ENCODE measurements at places on chromosomes 1 and 21. TPM values are rescaled to one million over a fixed set of nuclear protein-coding genes. Genes with fewer than 3 reads are reported as not detected.
A peak's percentile ranks its signal among the peaks of the same experiment; 100 is the strongest.

- no peaks in the 10 kb centered on the region for H3K27me3 ChIP-seq
- H3K4me1 ChIP-seq: peaks cover 13% of the 10 kb centered on the region
- no peaks in the 10 kb centered on the region for H3K36me3 ChIP-seq
- H3K27ac ChIP-seq: no peak overlapping the region
Measured at GRCh38 chr1:183179033-183179432, 7.0 kb upstream of the LAMC2 start.

GRCh38 chr1:63330331-63330916 lies 8.1 kb downstream of the FOXD3 start:
- H3K36me3 ChIP-seq: no peaks in the 10 kb centered on the region
- H3K4me1 ChIP-seq: no peaks in the 10 kb centered on the region
- DNase-seq: no peak
- H3K4me3 ChIP-seq: no peak overlapping the region
- H3K27me3 ChIP-seq: peaks cover 78% of the 10 kb centered on the region

GRCh38 chr1:209650454-209650853 lies 1.8 kb downstream of the LAMB3 start:
- no peaks in the 10 kb centered on the region for H3K27me3 ChIP-seq
- H3K36me3 ChIP-seq: no peaks in the 10 kb centered on the region
- peak; percentile 56 for DNase-seq
- peaks cover 70% of the 10 kb centered on the region for H3K4me1 ChIP-seq

Gene GALE
- total RNA-seq: 24.1 TPM

Gene MAP1LC3C
- 3.4 TPM for total RNA-seq

- H3K27me3 ChIP-seq: no peaks in the 10 kb centered on the region
- H3K27ac ChIP-seq: no peak overlapping the region
- H3K4me1 ChIP-seq: no peaks in the 10 kb centered on the region
- DNase-seq: no peak
Measured at GRCh38 chr1:60017508-60018205, 55.9 kb downstream of the C1orf87 start.

DNA sequence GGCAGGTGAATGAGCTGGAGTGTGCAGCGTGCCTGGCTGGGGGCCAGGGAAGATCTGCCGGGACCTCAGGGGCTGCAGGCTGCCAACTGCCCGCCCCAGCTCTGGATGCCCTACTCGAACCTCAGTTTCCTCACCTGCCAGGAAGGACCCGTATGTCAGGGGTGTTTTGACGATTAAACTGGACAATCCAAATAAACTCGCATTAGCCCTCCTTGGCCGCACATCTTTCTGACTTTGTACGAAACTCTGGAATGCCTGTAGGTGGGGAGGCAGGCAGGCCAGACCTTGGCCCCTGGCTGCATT lies 8.3 kb upstream of the ZNF669 start:
- no peaks in the 10 kb centered on the region for H3K36me3 ChIP-seq
- H3K4me3 ChIP-seq: peak overlapping the region; percentile 58
- DNase-seq: no peak
- peaks cover 8% of the 10 kb centered on the region for H3K4me1 ChIP-seq
- H3K27ac ChIP-seq: no peak overlapping the region

DNA sequence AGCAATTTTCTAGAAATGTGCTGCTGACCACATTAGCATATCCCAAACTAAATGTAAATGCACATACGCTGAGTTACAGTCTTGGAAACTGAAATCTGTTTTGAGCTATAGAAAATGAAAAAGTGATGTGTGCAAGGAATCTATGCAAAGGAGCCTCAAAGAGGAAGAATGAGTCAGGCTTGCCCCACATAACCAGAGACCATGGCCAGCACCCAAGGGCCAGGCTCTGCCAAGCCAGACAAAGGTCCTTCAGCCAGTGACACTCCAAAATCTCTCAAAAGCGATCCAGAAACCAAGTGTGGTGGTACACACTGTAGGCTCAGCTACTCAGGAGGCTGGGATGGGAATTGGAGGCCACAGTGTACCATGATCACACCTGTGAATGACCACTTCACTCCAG lies 195.2 kb downstream of the TOMM20 start:
- H3K27me3 ChIP-seq: no peaks in the 10 kb centered on the region
- peaks cover 13% of the 10 kb centered on the region for H3K4me1 ChIP-seq
- H3K27ac ChIP-seq: no peak overlapping the region
- no peak overlapping the region for H3K4me3 ChIP-seq

Gene CELF3
- total RNA-seq: not detected

Gene NPHS2
- not detected for total RNA-seq

DNA sequence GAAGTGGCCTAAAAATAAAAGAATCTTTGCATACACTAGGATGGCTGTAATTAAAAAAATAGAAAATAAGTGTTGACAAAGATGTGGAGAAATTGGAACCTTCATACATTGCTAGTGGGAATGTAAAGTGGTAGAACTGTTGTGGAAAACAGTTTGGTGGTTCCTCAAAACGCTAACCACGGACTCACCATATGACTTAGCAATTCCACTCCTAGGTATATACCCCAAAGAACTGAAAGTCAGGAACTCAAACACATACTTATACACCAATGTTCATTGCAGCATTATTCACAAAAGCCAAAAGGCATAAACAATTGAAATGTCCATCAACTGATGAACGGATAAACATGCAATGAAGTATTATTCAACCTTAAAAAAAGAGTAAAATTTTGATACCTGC lies 10.8 kb upstream of the HMGCL start:
- H3K27ac ChIP-seq: no peak overlapping the region
- H3K27me3 ChIP-seq: peaks cover 2% of the 10 kb centered on the region
- no peaks in the 10 kb centered on the region for H3K4me1 ChIP-seq
- no peak overlapping the region for H3K4me3 ChIP-seq
- H3K36me3 ChIP-seq: no peaks in the 10 kb centered on the region

DNA sequence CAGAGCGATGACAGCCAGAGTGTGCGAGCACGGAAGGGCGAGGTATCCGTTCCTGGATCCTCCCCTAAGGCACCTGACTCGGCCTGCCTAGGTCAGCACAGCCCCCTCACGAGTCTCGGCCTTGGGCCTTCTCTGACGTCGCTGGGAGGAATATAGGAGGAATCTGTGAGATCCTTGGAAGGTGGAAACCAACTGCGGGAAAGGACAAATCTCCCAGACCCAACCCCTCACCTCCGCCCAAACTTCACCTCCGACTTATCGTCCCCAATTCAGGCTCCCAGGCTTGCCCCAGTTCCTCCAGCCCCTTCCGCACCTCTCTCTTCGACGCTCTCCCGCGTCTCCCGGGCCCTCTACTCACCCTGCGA lies 494 bp downstream of the APH1A start:
- peak overlapping the region; percentile 73 for H3K27ac ChIP-seq
- no peak for DNase-seq
- no peaks in the 10 kb centered on the region for H3K27me3 ChIP-seq
- peaks cover 22% of the 10 kb centered on the region for H3K4me1 ChIP-seq

Gene GAS5
- total RNA-seq: 435 TPM

GRCh38 chr21:44729336-44730027 lies 18.1 kb upstream of the TSPEAR start:
- H3K27me3 ChIP-seq: peaks cover 5% of the 10 kb centered on the region
- DNase-seq: no peak
- no peak overlapping the region for H3K27ac ChIP-seq
- no peaks in the 10 kb centered on the region for H3K36me3 ChIP-seq

Gene FLVCR1
- total RNA-seq: 9.3 TPM

GRCh38 chr1:221093903-221094791 lies 214.9 kb downstream of the HLX start:
- H3K27ac ChIP-seq: no peak overlapping the region
- no peaks in the 10 kb centered on the region for H3K36me3 ChIP-seq
- DNase-seq: no peak
- H3K27me3 ChIP-seq: no peaks in the 10 kb centered on the region

Gene RNASEL
- total RNA-seq: 1.8 TPM
